Uterus (tissue), 4 donors: ENCODE measurements at places on chromosomes 12 and 14. TPM values are rescaled to one million over a fixed set of nuclear protein-coding genes. Genes with fewer than 3 reads are reported as not detected.

DNA sequence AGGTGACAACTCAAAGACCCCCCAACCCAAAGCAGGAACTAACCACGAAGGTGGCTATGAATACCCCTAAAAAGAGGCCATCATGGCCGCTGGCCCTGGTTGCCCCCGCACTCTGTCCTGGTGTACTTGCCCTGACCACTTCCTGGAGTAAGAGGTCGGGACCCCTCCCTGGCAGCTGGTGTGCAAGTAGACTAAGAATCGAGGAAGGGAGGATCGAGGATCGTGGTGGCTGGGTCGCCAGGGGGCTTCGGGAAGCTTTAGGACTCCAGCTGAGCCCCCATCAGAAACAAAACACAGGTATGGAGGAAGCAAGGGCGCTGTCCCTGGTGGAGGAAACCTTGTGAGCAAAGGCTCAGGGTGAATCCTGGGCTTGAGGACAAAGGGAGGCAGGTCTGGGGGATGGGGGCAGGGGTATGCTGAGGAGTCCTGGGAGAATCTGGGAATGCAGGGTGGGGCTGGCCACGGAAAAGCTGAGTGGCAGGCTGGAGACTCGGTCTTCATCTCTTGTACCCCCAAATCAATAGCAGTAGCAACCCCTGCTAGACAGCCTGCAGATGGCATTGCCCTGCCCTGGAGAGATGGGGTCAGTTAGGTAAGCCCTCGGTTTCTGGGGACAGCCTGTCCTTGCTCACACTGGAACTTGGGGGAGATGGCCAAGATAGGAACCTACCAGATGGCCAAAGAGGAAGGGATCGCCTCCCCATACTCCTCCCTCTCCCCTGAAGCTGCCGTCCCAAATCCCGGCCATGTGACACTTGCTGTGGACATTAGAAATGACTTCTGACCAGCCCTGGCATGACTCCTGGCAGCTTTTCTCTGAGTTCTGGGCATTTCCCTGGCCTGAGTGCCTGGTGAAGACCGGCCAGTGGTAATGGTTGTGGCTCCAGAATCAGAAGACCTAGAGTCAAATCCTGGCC is 45.3 kb upstream of the ESRRB start:
- DNase-seq = no peak
- H3K27ac ChIP-seq = no peak overlapping the region
- H3K27me3 ChIP-seq = no peaks in the 10 kb centered on the region
- no peaks in the 10 kb centered on the region for H3K4me1 ChIP-seq
- H3K36me3 ChIP-seq = no peaks in the 10 kb centered on the region

GRCh38 chr12:101839324-101840283 is 8.8 kb upstream of the GNPTAB start:
- peak; percentile 70 for DNase-seq
- no peaks in the 10 kb centered on the region for H3K4me1 ChIP-seq
- H3K36me3 ChIP-seq = no peaks in the 10 kb centered on the region
- no peak overlapping the region for H3K27ac ChIP-seq
- H3K27me3 ChIP-seq = no peaks in the 10 kb centered on the region

DNA sequence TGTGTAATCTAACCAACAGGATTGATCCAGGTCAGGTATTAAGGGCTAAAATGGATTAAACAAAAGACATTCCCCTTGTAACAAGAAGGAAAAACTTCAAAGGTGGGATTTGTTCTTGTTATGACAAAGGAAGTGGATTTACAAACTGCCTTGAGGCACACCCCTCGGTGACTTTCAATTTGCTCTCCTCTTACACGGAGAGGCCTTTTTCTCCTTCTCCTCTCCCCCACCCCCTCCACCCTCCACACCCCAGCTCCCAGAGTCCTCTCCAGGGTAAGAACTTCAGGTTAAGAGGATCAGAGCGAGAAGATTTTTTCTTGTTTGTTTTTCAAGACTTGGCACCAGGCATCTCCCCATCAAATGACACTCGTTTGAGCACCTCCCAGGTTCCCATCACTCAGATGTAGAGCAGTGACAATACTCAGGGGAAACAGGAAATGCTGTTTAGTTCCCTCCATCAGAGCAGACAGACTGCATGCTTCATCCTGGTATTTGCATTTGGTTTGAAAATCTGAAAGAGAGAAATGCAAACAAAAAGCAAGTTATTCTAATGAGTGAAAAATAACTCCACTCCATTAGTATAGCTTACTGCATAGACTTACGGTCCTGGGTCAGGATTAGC is 77.6 kb upstream of the TMEM260 start:
- H3K27ac ChIP-seq = no peak overlapping the region
- H3K4me1 ChIP-seq = no peaks in the 10 kb centered on the region
- H3K27me3 ChIP-seq = no peaks in the 10 kb centered on the region
- H3K36me3 ChIP-seq = no peaks in the 10 kb centered on the region

The DLGAP5 gene
- total RNA-seq = not detected

The NOP9 gene
- 22.3 TPM for total RNA-seq

DNA sequence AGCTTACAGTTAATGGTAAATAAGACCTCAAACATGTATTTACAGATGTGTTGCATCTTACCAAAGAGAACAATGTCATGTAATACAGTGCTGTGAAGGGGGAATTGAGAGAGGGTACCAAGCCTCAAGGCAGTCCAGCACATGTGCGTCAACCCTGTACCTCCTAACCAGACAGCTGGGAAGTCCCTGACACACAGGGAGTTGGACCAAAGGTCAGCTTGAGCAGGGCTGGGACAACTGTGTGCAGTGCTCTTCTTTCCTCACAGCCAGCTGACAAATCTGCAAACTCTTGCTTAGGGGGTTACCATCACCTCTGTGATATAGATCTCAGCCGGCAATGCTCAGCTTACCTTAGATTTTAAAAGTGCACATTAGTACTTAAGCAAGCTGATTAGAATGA is 56.8 kb upstream of the RIC8B start:
- no peak for DNase-seq
- no peaks in the 10 kb centered on the region for H3K4me1 ChIP-seq
- H3K27ac ChIP-seq = no peak overlapping the region
- H3K27me3 ChIP-seq = no peaks in the 10 kb centered on the region
- no peak overlapping the region for H3K4me3 ChIP-seq

GRCh38 chr12:116278279-116278626 is 760 bp upstream of the MED13L start:
- peak overlapping the region; percentile 94 for H3K4me3 ChIP-seq
- no peaks in the 10 kb centered on the region for H3K36me3 ChIP-seq
- no peaks in the 10 kb centered on the region for H3K27me3 ChIP-seq
- no peak for DNase-seq
- H3K4me1 ChIP-seq = no peaks in the 10 kb centered on the region

DNA sequence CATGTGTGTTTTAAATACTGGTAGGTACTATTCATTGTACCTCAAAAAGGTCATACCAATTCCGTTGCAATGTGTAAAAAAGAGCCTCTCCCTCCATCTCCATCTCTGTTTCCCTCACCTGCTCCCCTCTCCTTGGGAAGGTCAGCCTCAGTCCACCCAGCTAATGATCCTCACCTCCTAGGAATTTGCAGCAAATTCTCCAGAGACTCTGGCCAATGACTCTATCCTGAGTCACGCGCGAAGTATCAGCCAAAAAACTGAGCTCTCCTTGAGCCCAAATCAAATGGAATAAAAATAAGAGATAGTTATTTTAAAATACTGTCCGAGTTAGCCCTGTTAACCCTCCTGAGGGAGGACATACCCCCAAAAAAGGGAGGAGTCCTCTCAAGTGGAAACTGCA is 148.4 kb downstream of the DPF3 start:
- H3K27ac ChIP-seq = no peak overlapping the region
- no peak overlapping the region for H3K4me3 ChIP-seq
- no peaks in the 10 kb centered on the region for H3K4me1 ChIP-seq
- H3K36me3 ChIP-seq = no peaks in the 10 kb centered on the region
- H3K27me3 ChIP-seq = no peaks in the 10 kb centered on the region

The SLC39A2 gene
- 0.52 TPM for total RNA-seq

The CLEC4E gene
- 11.2 TPM for total RNA-seq

- H3K36me3 ChIP-seq = no peaks in the 10 kb centered on the region
- no peak overlapping the region for H3K27ac ChIP-seq
- H3K4me3 ChIP-seq = no peak overlapping the region
- H3K4me1 ChIP-seq = no peaks in the 10 kb centered on the region
These were observed 96.2 kb downstream of the CIT start for GRCh38 chr12:119780786-119781434.

DNA sequence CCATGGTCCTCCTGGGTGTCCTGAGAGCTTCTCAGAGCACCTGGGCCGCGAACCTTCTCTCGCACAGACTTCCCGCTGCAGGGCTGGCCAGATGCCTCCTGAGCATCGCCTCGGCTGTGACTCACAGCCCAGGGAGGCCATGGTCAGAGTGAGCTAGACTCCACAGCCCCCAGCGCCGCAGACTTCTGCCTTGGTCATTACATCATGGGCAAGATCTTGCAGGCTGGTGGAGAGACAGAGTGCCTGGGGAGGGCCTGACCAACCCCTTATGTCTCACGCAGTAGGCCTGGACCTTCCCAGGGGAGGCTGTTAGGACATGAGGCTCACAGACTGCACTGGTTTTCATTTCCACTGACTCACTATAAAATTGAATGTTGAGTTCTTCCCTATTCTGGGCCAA is 41.8 kb downstream of the SMOC1 start:
- H3K27ac ChIP-seq = no peak overlapping the region
- H3K4me1 ChIP-seq = no peaks in the 10 kb centered on the region
- no peak for DNase-seq
- no peaks in the 10 kb centered on the region for H3K27me3 ChIP-seq
- no peak overlapping the region for H3K4me3 ChIP-seq

DNA sequence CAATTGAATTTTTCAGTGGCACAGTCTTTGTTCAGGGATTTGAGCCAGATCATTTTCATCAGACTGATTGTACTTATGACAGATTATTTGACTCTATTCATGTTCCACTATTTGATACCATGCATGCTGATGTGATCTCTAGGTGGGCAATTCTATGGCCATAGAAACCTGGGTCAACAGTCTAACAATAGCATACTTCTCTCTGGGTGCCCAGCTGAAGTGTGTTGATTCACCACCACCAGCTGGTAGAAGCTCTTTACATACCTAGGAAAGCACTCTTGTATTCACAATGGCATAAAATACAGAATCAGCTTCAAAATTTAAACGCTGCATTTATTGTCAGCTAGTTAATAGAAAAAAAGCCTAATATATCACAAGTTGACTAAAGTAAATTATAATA is 90.2 kb upstream of the TMTC2 start:
- H3K36me3 ChIP-seq = no peaks in the 10 kb centered on the region
- no peak for DNase-seq

DNA sequence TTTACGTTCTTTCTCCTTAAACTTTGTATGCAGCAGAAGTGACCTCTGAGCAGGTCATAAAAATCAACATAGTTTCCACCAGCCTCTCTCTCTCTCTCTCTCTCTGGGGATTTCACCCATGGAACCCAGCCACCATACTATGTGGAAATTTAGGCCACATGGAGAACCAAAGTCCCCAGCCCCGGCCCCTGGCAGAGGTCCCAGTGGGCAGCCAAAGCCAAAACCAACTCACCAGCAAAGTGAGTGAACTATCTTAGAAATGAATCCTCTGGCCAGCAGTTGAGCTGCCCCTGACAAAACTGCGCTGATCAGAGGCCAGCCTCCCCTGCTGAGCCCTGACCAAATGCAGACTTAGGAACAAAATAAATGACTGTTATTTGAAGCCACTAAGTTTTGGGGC is 9.2 kb downstream of the DUSP6 start:
- H3K36me3 ChIP-seq = no peaks in the 10 kb centered on the region
- H3K27ac ChIP-seq = no peak overlapping the region
- no peaks in the 10 kb centered on the region for H3K4me1 ChIP-seq
- no peak overlapping the region for H3K4me3 ChIP-seq
- DNase-seq = peak; percentile 60

The RIN3 gene
- 6.2 TPM for total RNA-seq

GRCh38 chr12:125399489-125399888 is 334.3 kb downstream of the AACS start:
- no peak overlapping the region for H3K4me3 ChIP-seq
- no peaks in the 10 kb centered on the region for H3K4me1 ChIP-seq
- no peaks in the 10 kb centered on the region for H3K27me3 ChIP-seq
- H3K27ac ChIP-seq = no peak overlapping the region
- no peak for DNase-seq

The C1R gene
- 128 TPM for total RNA-seq

The IFNG-AS1 gene
- total RNA-seq = not detected

The WSCD2 gene
- 25.1 TPM for total RNA-seq

DNA sequence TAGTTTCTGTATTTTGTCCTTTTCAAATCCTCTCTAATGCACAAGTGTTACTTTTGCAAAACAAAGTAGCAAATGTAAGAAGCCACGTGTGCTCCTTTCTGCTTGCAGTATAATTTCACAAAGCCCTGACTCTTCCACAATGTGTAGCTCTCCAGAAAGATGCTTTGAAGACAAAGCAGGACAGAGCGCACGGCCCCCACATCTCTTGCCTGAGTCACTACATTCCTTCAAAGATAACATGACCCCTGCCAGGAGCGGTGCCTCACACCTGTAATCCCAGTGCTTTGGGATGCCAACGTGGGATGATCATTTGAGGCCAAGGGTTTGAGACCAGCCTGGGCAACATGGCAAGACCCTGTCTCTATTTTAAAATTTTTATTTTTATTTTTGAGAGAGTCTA is 40.5 kb downstream of the JAG2 start:
- no peaks in the 10 kb centered on the region for H3K4me1 ChIP-seq
- no peaks in the 10 kb centered on the region for H3K27me3 ChIP-seq
- no peaks in the 10 kb centered on the region for H3K36me3 ChIP-seq
- no peak for DNase-seq

The CCDC38 gene
- not detected for total RNA-seq

The CMKLR1 gene
- total RNA-seq = 27.1 TPM

The RNASE3 gene
- not detected for total RNA-seq

DNA sequence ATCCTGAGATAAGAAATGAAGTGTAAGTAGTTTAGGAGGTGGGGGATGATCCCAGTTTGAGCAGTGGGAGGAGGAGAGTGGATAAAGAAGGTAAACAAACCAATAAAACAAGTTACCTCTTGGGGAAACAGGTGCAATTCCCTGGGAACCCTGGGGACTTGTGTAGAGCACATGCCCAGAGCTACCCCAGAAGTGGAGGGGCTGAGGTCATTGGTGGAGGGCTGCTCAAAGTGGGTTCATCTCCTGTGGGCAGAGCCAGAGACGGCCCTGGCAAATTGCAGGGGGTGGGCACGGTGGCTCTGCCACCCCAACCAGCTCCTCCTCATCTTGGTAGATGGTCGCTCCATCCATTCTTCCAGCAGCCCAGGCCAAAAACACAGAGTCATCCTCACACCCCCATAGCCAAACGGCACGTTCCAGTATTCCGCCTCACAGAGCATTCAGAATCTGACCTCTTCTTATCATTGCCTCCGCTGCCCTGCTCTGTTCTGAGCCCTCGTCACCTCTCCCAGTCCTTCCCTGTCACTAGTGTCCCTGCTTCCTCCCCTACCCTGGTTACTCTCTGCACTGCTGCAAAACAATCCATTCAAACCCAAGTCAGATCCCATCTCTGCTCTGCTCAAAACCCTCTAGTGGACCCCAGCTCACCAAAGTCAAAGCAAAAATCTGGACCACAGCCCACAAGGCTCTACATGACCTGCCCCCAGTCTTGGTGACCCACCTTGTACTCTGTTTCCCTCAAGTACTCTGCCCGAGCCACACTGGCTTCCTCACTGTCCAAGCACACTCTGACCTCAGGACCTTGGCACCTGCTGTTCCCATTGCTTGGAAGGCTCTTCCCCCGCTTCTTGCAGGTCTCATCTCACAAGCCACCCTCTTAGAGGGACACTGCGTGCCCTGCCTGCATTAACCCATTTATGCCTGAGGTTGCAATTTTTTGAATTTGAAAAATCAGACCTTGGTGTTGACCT is 5.5 kb downstream of the CYP46A1 start:
- no peak overlapping the region for H3K27ac ChIP-seq
- no peaks in the 10 kb centered on the region for H3K36me3 ChIP-seq
- DNase-seq = no peak
- H3K27me3 ChIP-seq = no peaks in the 10 kb centered on the region
